ENCODE measurements at places on chromosomes 4 and X.

DNA sequence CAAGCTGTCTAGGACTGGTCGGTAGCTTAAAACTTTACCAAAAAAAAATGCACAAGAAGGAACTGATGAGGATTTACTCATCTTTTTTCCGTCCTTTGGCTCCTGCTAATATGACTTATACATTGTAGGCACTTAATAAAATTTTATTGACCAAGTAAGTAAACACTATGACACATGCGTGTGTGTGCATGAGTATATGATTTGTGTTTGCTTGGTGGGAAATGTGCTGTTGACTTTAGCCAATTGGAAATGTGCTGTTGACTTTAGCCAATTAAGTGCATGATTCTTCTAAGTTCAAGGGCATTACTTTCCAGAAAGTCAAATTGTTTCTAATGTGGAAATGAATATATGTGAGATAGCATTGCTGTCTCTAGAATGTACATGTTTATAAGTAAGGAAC is 78.3 kb downstream of the FIP1L1 start:
- DNase-seq = no peak

DNA sequence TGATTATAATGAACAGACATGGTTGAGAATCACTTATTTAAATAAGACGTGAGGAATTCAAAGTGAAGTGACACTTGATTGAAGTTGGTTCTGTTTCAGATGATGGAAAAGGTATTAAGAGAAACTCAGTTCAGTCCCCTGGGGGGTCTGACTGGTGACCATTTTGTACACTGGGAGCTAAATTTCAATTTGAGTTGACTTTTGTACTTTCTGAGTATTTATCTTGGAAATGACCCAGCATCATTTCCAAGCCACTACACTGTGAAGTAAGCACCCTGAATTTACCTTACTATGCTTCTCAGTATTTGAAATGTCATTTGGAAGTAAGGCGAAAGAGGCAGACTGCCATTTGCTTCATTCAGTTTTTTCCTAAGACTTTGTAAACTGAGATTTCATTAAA is 73.4 kb downstream of the CNOT6L start:
- no peak for DNase-seq

- no peak for DNase-seq
Observed at GRCh38 chr4:156800463-156800862, 171.1 kb downstream of the PDGFC start.

DNA sequence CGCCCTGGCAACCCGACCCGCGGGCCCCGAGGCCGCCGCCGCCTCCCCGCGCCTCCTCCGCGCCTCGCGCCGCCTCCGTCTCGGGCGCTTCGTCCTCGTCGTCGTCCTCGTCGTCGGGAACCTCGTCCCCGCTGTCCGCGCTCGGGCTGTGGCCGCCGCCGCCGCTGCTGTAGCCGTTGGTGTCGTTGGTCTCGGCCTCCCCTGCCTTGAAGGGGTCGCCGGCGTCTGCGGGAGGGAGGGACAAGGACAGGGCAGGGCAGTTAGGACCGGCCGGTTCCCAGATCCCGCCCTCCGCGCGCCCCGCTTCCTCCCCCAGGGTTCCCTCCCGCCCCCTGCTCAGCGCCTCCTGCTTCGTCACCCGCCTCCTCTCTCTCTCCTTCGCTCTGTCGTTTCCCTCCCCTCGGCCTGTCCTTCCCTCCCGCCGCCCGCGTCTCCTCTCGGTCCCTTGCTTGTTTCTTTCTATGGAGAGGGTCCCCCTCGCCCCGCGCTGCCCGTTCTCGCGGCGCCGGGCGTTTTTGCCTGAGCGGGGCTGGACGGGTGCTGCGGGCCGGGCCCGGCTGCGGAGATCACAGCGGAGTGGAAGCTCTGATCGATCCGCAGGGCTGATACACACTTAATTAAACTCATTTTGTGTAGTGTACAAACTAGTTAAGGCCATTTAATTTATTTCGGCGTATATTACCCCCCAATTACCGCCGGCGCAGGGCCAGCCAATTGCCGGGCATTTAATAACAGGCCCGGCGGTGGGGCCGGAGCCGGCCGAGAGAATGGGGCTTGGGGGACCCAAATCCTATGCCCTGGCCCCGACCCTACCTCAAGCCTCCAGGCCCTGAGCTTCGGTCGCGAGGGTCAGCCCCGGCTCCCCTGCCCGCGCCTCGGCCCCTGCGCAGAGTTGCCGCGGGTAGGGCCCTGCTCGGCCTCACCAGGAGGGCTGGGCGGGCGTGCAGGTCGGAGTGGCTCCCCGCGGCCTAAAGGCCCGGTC is 2.4 kb downstream of the NKX1-1 start:
- DNase-seq = no peak

- no peak for DNase-seq
Observed at GRCh38 chrX:123170546-123170945, 13.5 kb upstream of the GRIA3 start.

Data from lung microvascular endothelial cell (primary cell).